NCI-H1930 (cell line): ENCODE measurements at places on chromosomes 7 and 10.

DNA sequence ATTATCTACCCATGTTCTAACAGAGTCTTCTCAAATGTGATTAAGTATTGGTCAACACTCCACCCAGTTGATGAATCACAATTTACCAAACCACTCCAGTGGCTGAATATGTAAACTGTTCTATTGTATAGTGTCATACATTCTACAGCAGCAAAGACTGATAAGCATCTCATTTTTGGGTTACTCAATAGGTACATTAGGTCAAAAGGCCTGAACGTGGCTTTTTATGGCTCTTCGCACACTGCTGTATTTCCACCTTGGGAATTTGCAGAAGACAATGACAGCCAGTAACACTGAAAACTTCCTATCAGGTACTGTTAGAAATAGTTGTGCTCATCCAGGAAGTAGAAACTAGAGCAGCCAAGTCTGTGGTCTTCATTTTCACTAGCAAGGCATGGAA, 166.9 kb downstream of the GLI3 start:
- no peak for DNase-seq

DNA sequence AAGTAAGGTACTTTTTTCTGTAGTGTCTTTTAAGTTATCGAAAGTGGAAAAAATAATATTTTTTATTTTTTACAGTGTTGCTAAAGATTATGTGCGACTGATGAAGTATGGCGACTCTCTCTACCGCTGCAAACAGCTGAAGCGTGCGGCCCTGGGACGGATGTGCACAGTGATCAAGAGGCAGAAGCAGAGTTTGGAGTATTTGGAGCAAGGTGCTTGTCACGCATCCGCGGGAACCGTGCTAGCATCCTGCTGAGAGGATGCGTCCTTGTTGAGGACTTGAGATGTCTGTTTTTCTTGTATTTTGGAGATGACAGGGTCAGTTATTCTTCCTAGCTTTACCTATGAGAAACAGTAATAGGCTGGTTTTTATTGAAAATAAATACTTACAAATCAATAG, 7.8 kb downstream of the GTPBP4 start:
- DNase-seq = no peak

DNA sequence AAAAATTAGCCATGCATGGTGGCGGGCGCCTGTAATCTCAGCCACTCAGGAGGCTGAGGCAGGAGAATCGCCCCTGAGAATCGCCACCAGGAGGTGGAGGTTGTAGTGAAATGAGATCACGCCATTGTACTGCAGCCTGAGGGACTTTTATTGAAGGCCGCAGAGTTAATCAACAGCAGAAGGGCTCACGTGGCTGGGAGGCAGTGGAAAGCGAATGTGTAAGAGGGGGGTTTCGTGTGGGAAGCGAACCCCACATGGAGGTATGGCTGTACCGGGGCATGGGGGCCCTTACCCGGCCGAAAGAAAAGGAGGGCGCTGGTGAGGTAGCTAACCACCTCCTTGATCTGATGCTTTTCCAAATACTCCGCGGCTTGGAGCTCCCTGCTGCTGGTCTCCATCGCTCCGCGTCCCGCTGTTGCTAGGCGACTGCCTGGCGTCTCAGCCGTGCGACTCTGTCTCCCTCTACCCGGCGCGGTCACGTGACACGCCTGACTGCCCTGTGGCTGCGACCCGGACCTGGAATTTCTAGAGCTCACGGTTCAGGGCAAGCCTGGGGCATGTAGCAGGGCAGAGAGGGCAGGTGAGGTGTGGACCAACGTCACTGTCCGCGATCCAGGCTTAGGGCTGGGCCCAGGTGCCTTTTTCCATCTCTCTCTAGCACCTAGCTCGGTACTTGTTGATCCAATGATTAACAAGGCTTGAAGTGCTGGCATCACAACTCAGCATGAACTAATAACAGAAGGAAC, at the start of gene EFCAB10:
EFCAB10 (minus strand) TSS at position 428 of the 746 bp plus-strand sequence; CDS start at position 398, 30 bp downstream.
- peak; percentile 89 for DNase-seq

DNA sequence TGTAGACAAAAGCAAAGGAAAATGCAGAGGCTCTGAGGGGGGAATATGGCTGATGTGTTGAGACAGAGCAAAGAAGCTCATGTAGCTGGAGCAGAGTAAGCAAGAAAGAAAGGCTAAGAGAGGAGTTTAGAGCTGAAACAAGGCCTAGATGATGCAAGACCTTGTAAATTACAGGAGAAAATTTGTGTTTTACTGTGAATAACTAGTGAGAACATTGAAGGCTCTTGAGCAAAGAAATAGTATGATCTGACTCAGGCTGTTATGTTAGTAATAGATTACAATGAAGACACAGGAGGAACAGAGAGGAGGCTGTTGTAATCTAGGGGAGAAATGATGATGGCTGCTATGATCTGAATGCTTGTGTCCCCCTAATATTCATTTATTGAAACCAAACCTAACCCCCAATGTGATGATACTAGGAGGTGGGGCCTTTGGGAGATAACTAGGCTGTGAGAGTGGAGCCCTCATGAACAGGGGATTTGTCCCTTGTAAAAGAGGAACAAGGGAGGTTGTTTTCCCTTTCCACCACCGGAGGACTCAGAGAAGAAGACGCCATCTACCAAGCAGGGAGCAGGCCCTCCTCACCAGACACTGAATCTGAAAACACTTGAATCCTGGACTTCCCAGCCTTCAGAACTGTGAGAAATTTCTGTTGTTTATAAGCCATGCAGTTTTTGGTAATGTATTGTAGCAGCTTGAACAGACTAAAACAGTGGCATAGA, 394.9 kb downstream of the HTR7 start:
- no peak for DNase-seq

GRCh38 chr7:128408709-128409595, 830 bp downstream of the IMPDH1 start:
- DNase-seq = no peak

DNA sequence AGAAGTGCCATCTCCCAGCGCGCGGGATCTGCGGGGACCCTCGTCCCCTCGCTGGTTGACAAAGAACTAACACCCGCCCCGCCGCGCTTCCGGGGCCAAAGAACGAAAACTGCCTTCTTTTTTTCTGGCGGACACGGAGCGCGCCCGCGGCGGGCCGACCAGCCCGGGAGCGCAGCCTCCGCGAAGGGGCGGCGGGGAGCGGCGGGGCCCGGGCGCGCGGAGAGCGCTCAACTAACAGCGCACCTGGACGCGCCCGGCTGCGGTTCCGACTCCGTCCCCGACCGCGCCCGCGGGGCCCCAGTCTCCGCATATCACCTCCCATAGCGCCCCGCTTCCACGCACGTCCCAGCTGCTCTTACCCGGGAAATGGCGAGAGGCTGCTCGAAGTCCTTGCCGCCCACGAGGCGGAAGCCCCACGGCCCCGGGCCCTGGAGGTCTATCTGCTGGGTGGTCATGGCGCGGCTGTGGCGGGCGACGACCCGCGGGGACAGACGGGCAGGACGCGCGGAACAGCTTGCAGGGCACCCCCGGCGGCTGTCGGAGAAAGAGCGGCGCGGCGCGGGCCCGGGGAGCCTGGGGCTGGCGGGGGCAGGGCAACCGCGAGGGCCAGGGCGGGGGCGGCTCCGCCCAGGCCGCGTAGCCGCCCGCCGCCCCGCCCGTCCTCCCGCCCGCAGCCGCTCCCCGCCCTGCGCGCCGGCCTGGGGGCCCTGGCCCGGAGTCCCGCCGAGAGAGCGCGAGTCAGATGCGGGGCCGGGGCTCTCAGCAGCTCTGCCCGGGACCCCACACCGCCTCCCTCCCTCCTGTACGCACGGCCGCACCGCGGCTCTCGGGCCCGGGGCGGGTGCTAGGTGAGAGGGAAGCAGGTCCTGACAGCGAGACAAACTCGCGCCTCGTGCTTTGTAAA, at the start of gene PDLIM1:
PDLIM1 (minus strand) TSS at position 543 of the 904 bp plus-strand sequence; CDS start at position 455, 88 bp downstream.
- DNase-seq = no peak

DNA sequence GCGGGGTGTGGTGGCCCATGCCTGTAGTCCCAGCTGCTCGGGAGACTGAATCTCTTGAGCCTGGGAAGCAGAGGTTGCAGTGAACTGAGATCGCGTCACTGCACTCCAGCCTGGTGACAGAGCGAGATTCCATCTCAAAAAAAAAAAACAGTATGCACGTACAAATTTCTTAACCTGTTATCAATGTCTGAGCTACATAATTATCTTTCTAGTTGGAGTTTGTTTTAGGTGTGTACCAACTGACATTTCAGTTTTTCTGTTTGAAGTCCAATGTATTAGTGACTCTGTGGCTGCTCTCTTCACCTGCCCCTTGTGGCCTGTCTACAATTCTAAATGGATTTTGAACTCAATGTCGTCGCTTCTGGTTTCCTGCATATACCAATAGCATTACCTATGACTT, 40.3 kb downstream of the CD36 start:
- no peak for DNase-seq

GRCh38 chr7:1848911-1849311, 178.8 kb downstream of the ELFN1 start:
- DNase-seq = no peak

DNA sequence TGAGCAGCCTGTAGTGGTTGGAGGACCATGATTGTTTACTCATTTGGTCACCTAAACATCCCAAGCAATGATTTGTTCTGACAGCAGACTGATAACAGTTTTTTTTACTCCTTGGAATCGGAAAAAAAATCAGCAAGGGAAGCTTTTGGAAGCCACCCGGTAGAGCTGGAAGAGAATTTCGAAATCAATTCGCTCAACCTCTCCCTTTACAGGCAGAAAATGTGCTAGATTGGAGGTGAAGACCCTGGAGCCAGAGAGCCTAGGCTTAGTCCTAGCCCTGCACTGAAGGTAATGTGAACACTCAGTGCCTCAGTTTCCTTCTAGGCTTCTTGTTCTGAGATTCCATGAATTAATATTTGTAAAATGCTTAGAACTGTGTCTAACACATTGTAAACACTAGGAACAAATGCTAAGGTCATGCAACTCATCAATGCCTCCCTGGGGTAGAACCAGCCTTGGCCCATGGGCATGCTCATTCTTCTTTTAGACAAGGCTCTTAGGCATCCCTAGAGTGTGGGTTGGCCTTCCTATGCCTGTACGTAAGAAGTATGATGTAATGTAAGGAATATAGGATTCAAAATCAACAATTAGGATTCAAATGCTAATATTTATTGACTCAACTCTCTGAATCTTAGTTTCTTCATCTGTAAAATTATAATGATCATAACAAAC, 52.7 kb downstream of the MET start:
- DNase-seq = no peak

GRCh38 chr7:30681331-30681797, 892 bp downstream of the CRHR2 start:
- DNase-seq = no peak

DNA sequence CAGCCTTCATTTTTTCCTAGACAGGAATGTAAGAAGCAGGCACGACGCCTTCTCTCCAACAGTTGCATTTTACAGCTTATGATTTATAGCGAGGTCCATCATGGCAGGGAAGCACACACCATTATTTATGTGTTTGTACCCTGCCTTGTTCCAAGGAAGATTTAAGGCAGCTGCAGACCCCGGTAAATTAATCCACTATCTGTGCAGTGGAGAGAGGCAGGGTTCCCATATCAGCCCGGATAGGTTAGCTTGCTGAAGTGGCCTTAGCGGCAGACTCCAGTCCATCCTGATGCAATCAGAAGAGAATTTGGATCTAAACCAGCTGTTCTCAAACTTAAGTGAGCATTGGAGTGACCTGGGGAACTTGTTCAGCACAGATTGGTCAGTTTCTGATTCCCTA, 359.4 kb downstream of the GALNT17 start:
- no peak for DNase-seq

- no peak for DNase-seq
Measured at GRCh38 chr7:51666751-51667150, 350.1 kb upstream of the COBL start.

- no peak for DNase-seq
Measured at GRCh38 chr10:98814470-98814869, 367.7 kb upstream of the HPS1 start.

DNA sequence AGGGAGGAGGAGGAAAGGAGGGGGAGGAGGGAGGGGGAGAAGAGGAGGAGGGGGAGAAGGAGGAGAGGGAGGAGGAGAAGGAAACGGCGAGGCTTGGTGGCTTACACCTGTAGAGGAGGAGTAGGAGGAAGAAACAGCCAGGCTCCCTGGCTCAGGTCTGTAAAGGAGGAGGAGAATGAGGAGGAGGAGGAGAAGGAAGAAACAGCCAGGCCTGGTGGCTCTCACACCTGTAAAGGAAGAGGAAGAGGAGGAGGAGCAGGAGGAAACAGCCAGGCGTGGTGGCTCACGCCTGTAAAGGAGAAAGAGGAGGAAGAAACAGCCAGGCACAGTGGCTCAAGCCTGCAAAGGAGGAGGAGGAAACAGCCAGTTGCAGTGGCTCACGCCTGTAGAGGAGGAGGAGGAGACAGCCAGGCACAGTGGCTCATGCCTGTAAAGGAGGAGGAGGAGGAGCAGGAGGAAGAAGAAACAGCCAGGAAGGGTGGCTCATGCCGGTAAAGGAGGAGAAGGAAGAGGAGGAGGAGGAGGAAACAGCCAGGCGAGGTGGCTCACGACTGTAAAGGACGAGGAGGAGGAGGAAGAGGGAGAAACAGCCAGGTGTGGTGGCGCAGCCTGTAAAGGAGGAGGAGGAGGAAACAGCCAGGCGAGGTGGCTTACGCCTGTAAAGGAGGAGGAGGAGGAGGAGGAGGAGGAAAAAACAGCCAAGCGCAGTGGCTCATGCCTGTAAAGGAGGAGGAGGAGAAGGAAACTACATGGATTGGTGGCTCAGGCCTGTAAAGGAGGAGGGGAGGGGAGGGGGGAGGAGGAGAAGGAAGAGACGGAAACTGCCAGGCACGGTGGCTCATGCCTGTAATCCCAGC, 14.9 kb upstream of the CRCP start:
- DNase-seq = no peak

DNA sequence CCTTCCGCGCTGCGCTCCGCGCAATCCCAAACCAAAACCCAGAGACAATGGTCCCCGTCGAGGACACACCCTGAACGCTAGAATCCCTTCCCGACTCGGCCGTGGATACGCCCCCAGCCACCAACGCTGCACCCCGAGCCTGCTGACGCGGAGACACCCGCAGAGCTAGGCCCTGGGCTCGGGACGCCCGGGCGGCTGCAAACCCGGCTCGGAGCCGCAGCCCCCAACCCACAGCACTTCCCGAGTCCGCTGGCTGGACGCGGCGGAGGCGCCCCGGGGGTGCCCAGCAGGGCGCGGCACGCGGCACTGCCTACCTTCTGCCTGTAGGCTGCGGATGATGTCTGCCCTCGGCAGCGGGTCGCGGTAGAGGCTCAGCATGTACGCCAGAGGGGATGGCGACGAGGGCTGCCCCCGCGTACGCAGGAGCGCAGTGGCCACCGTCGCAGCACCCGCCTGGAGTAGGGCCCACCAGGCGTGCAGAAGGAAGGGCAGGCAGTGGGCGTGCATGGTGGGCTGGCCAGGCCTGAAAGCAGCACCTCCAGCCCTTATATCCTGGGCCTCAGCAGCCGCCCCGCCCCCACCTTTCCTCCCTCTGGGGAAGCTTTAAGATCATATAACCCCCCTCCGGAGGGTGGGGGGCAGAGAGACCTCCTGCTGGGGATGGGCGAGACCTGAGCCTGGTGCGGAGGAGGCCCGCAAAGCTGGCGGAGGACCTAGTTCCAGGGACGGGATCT, at the start of gene NODAL:
NODAL (minus strand) TSS at position 521 of the 734 bp plus-strand sequence; CDS start at position 507, 14 bp downstream.
- DNase-seq = no peak

DNA sequence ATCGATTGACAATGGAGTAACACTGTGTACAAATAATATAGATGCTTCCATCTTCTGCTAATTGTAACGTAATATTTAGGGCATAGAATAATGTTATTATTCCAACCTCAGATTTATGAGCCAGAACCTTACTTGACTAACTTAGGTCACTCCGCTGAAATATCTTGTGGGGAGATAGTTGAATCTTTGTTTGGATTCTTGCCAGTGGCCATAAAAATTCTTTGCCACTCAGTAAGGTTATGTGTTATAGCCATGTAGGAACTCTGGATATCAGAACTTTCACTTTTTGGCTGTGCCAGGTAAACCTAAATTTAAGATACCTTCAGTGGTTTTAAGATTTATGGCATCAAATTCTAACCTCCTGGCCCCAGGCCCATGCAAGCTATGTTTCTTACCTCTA, 197.6 kb downstream of the WDR11 start:
- DNase-seq = no peak
